ENCODE measurements at places on chromosomes 3 and 15.
A peak's percentile ranks its signal among the peaks of the same experiment; 100 is the strongest.

DNA sequence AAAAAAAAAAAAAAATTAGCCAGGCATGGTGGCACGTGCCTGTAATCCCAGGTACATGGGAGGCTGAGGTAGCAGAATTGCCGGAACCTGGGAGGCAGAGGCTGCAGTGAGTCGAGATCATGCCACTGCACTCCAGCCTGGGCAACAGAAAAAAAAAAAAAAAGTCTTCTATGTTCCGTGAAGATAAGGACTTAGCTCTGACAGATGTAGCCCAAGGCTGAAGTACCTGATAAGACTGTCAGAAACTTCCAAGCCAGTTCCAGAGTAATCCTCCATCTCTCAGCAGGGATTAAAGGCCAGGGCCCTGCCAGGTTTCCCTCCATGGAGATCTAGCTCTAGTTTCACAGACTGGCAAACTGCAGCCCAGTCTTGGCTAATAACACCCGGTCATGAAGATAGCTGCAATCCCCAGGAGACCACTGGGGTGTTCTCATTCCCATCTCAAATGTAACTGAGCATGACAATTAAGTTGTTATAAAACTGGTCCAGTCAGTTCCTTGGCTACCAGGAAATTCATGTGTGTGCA, 8.5 kb downstream of the CDCP1 start:
- no peak for DNase-seq

DNA sequence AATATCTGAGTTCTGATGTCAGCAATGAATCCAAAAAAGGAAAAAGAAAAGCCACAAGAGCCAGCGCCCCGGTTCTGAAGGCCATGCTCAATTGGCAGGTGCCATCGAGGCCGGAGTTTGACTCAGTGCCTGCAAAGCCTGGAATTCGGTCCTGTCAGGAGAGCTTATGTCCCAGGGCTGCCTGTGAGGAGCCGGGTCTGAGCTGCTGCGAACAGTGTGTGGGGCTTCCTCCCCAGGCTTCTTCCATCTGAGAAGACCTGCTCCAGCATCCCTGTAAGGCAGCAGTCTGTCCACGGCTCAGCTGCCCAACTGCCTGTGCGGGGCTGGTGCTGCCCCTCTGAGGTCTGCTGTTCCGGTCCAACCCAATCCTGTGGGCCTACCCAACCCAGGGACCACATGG, 46.1 kb downstream of the ROPN1B start:
- DNase-seq, result no peak

DNA sequence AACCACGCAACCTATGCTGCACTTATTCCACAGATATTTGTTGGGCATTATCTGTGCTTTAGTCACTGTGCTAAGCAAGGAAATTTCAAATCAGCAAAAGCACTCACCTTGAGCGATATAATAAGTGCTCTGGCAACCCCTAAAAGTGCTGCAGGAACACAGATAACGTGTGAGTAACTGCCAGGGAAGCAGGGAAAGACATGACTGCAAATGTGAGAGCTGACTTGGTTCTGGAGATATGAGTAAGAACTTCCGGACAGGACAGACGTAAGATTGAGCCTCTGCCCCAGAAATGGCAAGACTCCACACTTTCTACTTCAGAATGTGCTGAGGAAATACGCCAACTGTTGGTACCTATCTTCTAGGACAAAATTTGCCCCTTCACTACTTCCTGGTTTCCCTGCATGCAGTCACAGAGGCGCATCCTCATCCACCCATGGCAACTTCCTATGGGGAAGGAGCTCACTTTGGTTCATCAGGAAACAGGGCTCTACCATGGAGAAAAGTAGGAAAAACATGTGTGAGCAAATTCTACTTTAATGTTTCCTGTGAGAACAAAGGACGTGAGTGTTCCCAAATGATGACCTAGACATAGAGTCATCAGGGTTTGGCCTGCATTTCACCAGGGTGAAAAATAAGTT, 41.7 kb downstream of the AQP9 start:
- DNase-seq, result no peak

GRCh38 chr3:3288255-3288654, 108.8 kb upstream of the CRBN start:
- DNase-seq, result no peak

GRCh38 chr15:90407871-90408317, 19.9 kb downstream of the IQGAP1 start:
- peak; percentile 13 for DNase-seq

DNA sequence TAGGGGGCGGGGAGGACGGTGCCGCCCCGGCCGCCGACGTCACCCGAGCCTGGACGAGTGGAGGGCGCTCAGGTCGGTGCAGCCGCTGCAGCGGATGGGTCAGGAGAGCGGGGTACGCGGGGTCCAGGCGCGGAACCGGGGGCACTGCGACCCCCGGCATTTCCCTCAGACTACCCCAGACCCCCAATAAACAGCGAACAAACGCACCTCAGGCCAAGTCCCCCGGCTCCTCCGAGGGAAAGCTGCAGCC, 78.9 kb downstream of the IQSEC1 start:
- no peak for DNase-seq

DNA sequence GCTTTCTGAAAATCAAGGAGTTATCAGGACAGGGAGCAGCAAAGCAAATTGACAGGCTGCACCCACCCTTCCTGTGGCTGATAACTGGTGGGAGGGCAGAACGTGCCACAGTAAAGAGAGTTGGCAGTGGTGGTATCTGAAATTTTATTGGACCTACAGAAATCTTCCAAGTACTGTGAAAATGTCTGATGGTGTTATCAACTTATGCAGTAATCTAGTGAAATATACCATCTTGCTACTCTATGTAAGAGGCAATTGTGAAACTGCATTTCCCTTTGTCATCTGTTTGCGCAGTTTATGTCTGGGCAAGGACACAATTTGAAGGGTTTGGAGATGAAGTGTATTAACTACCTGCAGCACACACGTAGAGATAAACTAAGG, 1.5 kb downstream of the PLCL2 start:
- DNase-seq, result no peak

DNA sequence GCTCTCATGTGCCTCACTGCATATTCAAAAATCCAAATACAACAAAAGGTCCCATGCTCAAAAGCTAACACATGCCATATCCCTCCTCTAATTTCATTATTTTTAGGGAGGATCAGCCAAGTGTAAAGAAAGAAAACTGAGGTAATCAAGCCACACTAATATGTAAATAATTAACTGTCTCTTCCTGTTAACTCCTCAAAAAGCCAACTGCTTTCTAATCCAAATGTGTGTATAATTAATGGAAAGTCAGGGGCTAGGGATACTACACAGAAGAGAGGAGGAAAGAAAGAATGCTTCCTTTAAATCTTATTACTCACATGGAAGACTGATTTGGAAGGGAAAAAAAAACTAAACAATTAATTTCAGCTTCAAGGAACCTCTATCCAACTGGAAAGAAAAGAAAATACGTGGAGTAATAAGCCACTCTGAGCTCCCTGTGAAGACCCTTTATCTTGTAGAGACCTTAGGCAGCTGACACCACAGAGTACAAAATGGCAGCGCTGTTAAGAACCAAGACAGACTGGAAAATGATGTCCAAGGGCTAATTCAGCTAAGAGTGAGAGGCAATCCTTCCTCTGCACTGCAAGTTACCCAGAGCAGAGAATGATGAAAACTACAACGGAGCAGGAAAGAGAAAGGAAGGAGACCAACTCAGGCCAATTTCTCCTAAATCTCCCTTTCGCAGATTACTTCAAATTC, 56.8 kb downstream of the ZNF148 start:
- DNase-seq, result no peak

GRCh38 chr3:188170461-188171459, 16.8 kb downstream of the LPP start:
- no peak for DNase-seq

- no peak for DNase-seq
Observed at GRCh38 chr3:116837483-116837882, 127.9 kb downstream of the TUSC7 start.

- peak; percentile 88 for DNase-seq
Observed at GRCh38 chr3:58051196-58051595, 43.0 kb downstream of the FLNB start.

- no peak for DNase-seq
Observed at GRCh38 chr3:197690754-197691153, 46.0 kb downstream of the RUBCN start.

DNA sequence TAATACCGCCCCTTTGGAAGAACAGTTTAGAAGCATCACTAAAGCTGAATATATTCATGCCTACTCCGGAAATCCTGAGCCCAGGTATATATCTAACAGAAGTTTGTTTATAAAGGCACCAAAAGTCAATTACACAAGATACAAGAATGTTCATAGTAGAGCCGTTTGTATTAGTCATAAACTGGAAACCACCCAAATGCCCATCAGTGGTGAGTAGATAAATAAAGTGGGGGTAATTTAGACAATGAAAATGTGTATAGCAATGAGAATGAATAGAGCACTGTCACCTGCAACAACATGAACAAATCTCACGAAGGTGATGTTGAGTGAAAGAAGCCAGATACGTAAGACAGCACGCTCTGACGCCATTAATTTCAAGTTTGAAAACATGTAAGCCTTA, 68.3 kb upstream of the GLCE start:
- peak; percentile 49 for DNase-seq

GRCh38 chr3:9129365-9129764, 120.1 kb downstream of the SRGAP3 start:
- no peak for DNase-seq

DNA sequence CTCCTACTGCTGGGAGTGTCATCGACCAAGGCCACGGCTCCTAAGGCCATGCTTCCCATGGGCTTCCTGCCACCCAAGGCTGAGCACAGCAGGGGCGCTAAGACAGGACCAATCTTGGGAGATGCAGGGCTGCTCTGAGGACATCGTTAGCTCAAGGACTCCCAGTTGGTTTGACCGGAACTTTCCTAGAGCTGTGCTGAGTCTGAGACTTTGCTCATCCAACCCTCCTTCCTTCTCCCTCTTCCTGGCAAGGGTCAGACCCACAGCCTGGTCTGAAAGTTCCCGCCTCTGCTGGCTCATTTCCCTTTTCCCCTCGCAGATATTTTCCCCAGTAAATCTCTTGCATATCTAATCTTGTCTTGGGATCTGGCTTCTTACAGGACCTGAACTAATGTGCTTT, 57.2 kb downstream of the EPHB3 start:
- no peak for DNase-seq

DNA sequence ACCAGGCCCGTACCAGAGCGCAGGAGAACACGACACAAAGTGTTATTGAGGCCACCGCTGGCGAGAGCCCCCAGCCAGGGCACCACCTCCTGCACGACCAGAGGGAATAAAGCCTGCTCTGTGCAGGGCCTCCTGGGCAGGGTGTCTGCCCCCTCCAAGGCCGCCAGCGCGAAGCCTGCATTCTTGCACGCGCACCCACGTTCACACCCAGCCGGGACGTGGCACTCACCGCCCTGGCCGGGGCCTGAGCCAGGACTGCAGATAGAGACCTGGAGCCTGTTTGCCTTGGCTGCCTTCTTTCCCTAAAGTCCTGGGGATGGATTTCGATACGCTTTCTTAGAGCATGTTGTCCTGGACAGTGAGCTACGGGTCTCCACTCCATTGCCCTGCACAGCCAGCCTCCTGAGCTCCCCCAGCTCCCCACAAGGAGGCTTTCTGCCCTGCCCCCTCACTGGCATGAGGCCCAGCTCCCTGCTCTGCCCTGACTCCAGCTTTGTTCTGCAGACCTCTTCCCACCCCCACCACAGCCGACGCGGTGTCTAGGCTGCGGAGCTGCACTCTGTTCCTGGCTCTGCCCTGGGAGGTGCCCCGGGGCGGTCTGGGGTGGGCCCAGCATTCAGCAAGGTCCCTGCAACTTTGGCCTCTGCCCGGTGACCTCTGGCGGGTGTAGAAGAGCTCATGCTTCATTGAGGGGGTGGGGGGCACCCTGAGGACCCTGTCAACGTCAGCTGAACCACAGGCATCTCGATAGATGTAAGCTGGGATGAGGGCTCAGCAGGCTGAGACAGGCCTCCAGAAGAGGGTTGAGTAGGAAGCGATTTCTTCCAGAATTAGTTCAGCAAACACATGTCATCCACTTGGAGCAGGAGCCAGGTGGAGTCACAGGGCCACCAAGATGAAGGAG, 145.0 kb downstream of the LRRK1 start:
- peak; percentile 32 for DNase-seq

- DNase-seq, result peak; percentile 77
Observed at GRCh38 chr3:58640700-58641372, 25.7 kb downstream of the FAM3D start.

- no peak for DNase-seq
Observed at GRCh38 chr15:99631255-99631654, 65.5 kb downstream of the MEF2A start.

DNA sequence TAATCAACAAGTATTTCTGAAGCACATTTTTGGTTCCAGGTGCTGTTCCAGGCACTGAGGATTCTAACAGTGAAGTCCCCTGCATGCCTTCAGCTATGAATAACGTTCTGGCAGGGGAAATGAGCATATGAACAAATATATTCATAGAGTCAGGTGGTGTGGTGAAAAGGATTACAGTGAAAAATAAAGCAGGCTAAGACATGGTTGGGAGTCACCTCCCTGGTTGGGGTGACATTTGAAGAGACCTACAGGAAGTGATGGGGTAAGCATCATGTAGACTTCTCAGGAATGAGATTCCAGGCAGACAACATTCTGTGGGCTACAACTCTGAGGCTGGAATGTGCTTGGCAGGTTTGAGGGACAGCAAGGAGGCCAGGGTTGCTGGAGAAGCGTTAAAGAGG, 15.0 kb downstream of the FRMD4B start:
- DNase-seq, result peak; percentile 44

Measured in fibroblast of upper back skin (primary cell).